C1 segment of cervical spinal cord (tissue), 14 donors: ENCODE measurements at places on chromosomes 7 and 10.

DNA sequence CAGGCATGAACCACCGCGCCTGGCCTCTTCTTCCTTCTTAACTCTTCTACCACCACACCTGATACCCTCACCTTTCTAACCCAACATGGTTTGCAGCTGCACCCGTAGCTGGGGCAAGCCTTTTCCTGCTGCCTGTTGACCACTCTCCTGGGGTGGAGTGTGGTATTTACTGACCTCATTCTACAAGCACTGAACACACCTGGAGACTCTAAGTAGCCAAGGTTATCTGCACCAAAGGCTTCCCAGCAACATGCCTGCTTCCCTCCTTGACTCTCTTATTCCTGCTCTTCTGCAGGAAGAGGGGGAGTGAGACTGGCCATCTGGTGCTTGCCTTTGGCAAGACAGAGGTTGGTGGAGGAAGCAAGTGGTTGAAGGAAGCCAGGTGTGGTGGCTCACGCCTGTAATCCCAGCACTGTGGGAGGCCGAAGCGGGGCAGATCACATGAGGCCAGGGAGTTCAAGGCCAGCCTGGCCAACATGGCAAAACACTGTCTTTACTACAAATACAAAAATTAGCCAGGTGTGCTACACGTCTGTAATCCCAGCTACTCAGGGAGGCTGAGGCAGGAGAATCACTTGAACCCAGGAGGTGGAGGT is 10.1 kb downstream of the ACTR1A start:
- DNase-seq = no peak

DNA sequence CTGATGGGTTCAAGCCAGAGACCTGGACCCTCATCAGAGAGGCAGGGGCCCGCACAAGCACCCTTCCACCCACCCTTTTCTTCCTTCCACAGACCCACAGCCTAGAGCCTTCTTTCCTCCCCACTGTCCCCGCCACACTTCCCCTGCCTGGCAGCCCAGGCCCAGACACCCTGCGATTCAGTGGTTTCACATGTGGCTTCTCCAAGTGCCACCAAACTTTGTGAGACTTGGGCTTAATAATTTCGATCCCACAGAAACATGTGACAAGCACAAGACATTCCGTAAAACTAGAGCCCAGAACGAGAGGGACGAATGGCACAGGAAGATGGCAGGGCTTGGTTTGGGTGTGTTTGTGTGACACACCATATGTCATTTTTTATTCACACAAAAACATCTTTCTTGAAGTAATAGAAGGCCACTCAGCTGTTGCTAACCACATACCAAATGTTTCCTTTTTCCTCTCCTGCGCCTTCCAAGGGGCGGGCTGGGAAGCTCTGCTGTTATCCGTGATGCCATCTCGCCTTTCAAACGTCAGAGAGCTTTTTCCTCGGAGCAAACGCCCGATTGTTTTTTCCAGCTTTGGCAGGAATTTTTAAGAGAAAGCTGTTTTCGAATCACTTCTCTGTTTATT is 162.9 kb downstream of the GRK5 start:
- DNase-seq = no peak

GRCh38 chr7:106597014-106597413 is 63.9 kb downstream of the CCDC71L start:
- no peak for DNase-seq

DNA sequence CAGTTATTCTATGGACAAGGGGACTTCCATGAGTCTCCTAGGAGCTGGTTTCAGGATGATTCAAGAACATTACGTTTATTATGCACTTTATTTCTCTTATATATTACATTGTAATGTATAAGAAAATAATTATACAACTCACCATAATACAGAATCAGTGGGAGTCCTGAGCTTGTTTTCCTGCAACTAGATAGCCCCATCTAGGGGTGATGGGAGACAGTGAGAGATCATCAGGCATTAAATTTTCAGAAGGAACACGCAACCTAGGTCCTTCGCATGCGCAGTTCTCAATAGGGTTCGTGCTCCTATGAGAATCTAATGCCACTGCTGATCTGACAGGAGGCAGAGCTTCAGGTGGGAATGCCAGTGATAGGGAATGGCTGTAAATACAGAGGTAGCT is 137.9 kb downstream of the ANKRD30A start:
- DNase-seq = no peak

- DNase-seq = no peak
These were observed 251.6 kb downstream of the GATA3 start for GRCh38 chr10:8305876-8306652.

DNA sequence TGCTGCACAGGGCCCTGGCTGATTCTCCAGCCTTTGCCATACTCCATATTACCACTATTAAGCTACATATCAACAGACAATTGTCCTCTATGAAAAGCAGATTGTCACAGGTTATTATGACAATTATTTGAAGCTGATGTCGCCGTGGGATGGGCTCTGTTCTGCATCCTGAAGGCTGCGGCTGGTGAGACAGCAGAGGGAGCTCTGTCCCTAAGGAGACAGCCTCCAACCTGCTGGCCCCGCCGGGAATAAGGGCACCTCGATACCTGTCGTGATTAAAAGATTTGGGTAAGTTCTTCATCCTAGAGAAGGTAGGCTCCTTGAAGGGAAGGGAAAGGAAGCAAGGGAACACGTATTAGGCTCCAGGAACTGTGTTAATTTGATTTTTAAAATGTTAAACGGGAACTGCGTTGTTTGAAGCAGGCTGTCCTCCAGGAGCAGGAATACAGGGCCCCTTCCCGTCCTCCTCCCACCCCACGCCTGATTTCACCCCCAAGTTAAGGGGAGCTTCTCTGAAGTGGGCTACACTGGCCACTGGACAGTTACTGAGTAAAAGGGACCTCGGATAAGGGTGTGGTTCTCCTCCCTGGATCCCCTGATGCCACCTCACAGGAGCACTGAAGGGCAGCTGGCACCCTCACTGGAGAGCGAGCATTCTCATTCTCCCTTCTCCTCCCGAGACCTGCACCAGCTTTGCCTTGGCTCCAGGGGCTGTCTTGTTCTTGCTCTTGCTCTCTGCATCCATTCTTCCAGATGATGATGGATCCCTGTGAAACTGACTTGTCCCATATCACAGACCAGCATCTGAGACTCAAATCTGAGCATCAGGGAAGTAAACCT is 11.8 kb upstream of the TIAL1 start:
- DNase-seq = no peak

GRCh38 chr10:21020545-21020944 is 123.4 kb upstream of the NEBL start:
- no peak for DNase-seq

GRCh38 chr7:35670856-35671569 is 23.9 kb downstream of the HERPUD2 start:
- no peak for DNase-seq
